Activated CD8-positive, alpha-beta T cell treated with anti-CD3 and anti-CD28 coated beads, Interleukin-2, amount 10 ng/mL, durations not matched to agents 7 days and 5 days (primary cell): ENCODE measurements at places on chromosomes 13 and 19. TPM values are rescaled to one million over a fixed set of nuclear protein-coding genes. Genes with fewer than 3 reads are reported as not detected.

Gene SMIM17
- total RNA-seq: 0.31 TPM

Gene FAM98C
- 21.0 TPM for total RNA-seq

Gene LILRA5
- not detected for total RNA-seq

GRCh38 chr13:36454121-36454520 is 21.8 kb downstream of the CCNA1 start:
- no peaks in the 10 kb centered on the region for H3K36me3 ChIP-seq
- peaks cover 11% of the 10 kb centered on the region for H3K4me1 ChIP-seq
- peaks cover 16% of the 10 kb centered on the region for H3K27me3 ChIP-seq
- no peak overlapping the region for H3K27ac ChIP-seq
- no peak overlapping the region for H3K4me3 ChIP-seq

- peaks cover 3% of the 10 kb centered on the region for H3K27me3 ChIP-seq
- no peaks in the 10 kb centered on the region for H3K36me3 ChIP-seq
- no peaks in the 10 kb centered on the region for H3K4me1 ChIP-seq
- no peak overlapping the region for H3K4me3 ChIP-seq
- DNase-seq: no peak
These were observed 198.4 kb downstream of the POU4F1 start for GRCh38 chr13:78404846-78405360.

GRCh38 chr13:34767778-34768177 is 174.3 kb upstream of the NBEA start:
- no peak overlapping the region for H3K27ac ChIP-seq
- no peaks in the 10 kb centered on the region for H3K4me1 ChIP-seq
- H3K36me3 ChIP-seq: no peaks in the 10 kb centered on the region
- no peak for DNase-seq
- H3K27me3 ChIP-seq: no peaks in the 10 kb centered on the region

GRCh38 chr13:50309318-50309717 is 294.1 kb downstream of the KCNRG start:
- no peaks in the 10 kb centered on the region for H3K36me3 ChIP-seq
- H3K27me3 ChIP-seq: peaks cover 9% of the 10 kb centered on the region
- DNase-seq: no peak
- no peak overlapping the region for H3K27ac ChIP-seq
